ENCODE measurements at places on chromosomes 3 and 15. TPM values are rescaled to one million over a fixed set of nuclear protein-coding genes. Genes with fewer than 3 reads are reported as not detected.

- DNase-seq, result peak; percentile 3
Measured at GRCh38 chr3:100662113-100662823, 47.0 kb upstream of the TFG start.

- peak; percentile 54 for DNase-seq
Measured at GRCh38 chr3:10344147-10344943, 23.4 kb upstream of the SEC13 start.

CHRNA7 gene
- total RNA-seq, result not detected

EBLN2 gene
- 6.4 TPM for total RNA-seq
